Left lung (tissue), 14 donors: ENCODE measurements at places on chromosomes 16 and 17.

- DNase-seq = no peak
These were observed 253.6 kb upstream of the XYLT1 start for GRCh38 chr16:17724242-17724898.

GRCh38 chr17:1640329-1641064 lies 5.0 kb downstream of the SCARF1 start:
- no peak for DNase-seq

- DNase-seq = no peak
These were observed 23.2 kb downstream of the COIL start for GRCh38 chr17:56937687-56938086.

DNA sequence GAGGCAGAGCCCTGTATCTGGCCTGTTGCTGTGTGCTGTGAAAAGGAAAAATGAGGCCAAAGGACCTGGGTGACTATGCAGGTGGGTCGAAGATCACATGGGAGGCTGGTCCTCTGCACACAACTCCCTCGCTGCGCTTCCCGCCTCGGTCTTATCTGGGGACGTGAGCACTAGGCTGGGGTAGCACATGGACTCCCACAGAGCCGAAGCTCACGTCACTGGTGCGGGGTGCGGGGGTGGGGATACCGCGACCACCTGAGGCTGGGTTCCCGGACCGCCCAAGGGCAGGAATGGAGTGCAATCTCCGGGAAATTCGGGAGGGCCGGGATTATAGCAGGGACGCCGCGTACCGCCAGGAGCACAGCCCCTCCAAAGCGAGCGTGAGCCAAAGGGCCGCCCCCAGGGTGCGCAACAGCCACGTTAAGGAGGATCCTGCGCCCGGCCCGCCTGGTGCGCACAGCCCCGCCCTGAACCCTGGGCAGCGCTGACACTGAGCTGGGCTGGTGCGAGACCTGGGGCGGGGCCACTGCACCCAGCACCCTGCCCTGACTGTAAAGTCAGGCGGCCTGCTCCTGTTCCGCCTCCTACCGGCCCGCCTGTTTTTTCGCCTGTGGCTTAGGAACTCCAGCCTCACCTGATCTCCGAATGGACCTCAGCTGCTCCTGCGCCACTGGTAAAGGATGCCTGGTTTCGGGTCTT lies 4.8 kb downstream of the MT1A start:
- no peak for DNase-seq

GRCh38 chr17:57866723-57867122 lies 16.9 kb upstream of the MRPS23 start:
- no peak for DNase-seq

DNA sequence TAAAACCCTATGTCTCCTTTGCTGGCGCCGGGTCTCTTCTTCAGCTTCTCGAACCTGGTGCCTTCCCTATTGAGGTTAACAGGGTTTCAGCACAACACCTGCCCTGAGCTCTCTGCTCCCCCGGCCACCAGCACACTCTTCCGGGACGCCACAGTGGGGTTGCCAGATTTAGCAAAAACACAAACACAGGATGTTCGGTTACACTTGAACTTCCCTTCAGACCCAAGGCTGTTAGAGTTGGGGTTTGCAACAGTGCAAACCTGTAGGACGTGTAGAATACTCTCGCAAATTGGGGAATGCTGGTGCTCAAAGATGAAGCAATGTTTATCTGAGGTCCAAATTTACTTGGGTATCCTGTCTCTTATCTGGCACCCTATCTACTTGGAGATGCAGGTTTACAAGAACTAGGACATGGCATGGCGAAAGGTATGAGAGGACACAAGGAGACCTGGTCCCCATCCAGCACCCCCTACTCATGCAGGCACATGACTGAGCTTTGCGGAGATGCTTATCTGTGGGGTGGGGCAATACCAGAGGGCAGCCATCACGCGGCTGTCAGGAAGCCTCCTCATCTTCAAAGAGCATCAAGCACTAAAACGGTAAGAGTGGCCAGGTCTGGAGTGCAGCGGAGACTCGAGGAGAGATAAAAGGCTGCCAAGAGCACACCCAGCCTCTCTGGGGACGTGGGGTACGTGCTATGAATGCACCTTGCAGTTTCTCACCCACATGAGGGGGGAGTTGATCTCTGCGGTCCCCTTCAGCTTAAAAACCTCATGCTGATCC lies 52.8 kb downstream of the SDK2 start:
- DNase-seq = no peak

DNA sequence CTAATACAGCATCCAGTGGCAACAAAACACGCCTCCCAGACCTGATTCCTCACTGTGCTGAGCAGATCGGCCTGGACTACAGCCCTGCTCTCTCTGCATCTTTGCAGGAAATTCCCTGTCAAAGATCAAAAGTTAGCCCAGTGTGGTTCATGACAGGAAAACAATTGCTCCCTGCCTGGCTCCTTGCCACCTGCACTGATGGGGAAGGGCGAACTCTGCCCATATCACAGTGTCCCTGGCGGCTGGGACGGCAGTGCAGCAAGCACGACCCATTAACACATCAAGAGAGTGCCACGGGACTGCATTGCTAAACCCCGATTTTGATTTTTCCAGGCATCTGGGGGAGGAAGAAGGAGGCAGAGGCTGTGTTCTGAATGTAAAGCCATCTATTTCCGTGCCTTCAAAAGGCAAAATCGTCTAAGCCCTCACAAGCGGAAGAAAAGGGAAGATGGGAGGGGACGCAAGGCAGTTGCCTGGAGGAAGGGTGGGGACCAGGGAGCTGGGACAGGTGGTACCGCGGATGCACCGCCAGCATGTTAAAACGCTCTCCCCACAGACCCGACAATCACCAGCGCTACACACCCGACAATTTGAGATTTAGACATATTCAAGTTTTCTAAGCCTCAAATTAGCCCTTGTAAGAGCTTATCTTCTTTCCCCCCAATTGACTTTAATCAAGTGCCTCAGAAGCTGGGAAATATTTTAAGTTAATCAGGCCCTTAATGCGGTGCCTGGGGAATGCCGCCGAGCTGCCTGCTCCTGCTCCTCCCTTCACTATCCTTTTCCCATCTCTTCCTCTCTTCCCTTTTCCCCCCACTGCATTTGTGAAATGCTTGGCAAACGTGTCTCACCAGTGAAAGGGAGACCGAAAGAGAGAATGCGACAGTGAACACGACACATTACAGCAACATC lies 238.8 kb upstream of the CDH5 start:
- DNase-seq = peak; percentile 70

- no peak for DNase-seq
These were observed 2.8 kb upstream of the RAB37 start for GRCh38 chr17:74734256-74734655.

- no peak for DNase-seq
These were observed 17.7 kb upstream of the ITGB4 start for GRCh38 chr17:75703591-75703990.

DNA sequence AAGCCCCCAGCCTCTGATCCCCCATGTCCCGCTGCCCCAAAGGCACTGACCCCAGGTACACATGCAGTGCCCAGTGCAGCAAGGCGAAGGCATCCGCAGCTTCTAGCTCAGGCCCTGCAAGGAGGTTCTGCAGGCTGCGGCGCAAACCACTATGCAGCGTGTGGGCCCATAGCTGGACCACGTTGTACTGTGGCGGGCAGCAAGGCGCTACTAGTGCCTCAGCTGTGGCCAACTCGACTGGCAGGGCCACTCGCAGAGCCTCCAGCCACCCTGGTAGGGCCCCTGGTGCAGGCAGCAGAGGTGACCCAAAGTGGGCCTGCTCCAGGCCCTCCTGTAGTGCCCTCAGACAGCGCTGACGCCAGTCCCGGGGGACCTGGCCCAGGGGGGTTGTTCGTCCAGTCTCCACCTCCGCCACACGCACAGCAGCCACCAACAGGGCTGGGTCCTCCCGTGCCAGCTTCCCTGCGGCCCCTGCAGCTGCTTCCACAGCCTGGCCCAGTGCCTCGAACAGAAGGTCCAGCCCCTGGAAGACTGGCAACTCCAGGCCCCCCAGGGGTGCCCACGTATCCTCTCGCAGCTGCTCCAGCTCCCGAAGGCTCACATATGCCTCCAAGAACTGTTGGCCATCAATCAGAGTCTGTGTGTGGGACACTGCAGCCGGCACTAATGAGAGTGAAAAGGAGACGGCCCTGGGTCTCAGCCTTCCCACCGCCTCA lies 2.6 kb downstream of the EXOC3L1 start:
- no peak for DNase-seq

DNA sequence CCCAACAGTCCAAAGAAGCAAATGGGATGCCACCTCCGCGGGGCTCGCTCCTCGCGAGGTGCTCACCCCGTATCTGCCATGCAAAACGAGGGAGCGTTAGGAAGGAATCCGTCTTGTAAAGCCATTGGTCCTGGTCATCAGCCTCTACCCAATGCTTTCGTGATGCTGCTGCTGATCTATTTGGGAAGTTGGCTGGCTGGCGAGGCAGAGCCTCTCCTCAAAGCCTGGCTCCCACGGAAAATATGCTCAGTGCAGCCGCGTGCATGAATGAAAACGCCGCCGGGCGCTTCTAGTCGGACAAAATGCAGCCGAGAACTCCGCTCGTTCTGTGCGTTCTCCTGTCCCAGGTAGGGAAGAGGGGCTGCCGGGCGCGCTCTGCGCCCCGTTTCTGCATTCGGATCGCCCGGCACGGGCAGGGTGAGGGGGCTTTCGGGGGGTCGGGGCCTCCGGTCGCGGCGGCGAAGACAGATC lies at the start of gene CDH13:
Gene CDH13 (plus strand): TSS at position 179 of the 471 bp plus-strand sequence.
- no peak for DNase-seq

- DNase-seq = no peak
These were observed 9.5 kb downstream of the ABCA9 start for GRCh38 chr17:69050999-69051775.

DNA sequence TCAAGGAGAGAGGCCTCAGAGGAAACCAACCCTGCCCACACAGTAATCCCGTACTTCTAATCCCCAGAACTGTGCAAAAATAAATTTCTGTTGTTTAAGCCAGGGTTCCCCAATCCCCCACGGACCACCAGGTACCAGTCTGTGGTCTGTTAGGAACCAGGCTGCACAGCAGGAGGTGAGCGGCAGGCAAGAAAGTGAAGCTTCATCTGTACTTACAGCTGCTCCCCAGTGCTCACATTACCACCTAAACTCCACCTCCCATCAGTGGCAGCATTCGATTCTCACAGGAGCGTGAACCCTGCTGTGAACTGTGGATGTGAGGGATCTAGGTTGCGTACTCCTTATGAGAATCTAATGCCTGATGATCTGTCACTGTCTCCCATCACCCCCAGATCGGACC lies 101.1 kb upstream of the CDC42EP4 start:
- no peak for DNase-seq

- DNase-seq = no peak
These were observed 14.1 kb downstream of the MFSD11 start for GRCh38 chr17:76752006-76752405.

- no peak for DNase-seq
These were observed 4.0 kb upstream of the MFAP4 start for GRCh38 chr17:19390951-19391350.

GRCh38 chr16:29848420-29849297 lies 14.4 kb downstream of the CDIPT start:
- DNase-seq = peak; percentile 97

GRCh38 chr17:36689089-36689667 lies 87.8 kb downstream of the MRM1 start:
- no peak for DNase-seq

DNA sequence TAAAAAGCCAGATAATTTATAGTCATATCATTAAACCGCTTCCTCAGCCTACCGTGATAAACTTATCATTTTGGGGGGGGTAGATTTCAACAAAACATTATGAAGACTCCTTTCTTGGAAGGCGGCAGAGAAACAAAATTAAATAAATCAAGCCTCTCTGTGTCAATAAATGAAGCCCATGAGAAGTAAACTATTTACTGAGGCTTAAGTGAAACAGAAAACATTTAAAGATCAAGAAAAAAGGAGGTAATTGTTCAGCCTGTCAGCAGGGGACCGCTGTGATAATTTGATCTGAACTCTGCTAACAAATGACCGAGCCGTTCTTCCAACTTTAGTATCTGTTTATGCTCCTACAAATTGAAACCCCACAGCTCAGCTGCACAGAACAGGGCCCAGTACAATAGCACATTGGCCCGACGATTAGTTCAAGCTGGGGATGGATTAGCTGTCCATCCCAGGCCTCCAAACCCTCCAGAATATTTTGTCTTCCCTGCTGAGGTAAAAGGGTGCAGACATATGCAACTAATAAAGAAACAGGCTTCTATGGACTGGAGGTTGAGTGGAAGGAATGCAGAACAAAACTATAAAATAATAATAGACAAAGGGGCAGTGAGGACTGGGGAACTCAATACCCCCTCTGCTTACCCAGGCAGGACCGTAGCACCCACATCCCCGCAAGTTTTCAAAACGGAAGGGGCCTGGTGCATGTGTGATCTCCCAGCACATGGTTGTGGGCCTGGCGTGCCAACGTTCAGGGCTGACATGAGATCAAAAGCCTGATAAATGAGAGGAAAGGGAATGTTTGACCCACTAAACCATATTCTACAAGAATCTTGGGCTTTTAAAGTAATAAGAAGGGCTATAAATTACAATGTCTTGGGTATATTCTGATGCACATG lies 298.1 kb upstream of the IRX5 start:
- DNase-seq = no peak
